ENCODE measurements at places on chromosomes 4 and X.

- no peak for DNase-seq
Observed at GRCh38 chrX:11609109-11609508, 56.6 kb downstream of the ARHGAP6 start.

DNA sequence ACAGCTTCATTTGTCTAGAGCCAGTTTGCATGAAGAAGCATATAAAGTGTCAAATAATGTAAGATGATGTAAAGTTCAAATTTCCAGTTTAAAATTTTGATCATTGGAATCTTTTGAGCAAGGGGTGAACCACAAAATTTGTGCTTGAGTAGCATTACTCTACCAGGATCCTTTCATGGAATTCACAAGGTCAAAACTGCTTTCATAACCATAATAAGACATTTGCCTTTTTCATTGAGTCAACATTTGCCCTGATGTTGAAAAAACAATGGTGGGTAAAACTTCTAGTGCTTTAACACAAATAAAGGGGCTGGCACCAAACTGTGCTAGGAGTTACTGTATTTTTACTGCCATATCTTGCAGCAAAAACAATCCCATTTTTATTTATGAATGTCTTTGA, 142.2 kb downstream of the GLRA3 start:
- no peak for DNase-seq

DNA sequence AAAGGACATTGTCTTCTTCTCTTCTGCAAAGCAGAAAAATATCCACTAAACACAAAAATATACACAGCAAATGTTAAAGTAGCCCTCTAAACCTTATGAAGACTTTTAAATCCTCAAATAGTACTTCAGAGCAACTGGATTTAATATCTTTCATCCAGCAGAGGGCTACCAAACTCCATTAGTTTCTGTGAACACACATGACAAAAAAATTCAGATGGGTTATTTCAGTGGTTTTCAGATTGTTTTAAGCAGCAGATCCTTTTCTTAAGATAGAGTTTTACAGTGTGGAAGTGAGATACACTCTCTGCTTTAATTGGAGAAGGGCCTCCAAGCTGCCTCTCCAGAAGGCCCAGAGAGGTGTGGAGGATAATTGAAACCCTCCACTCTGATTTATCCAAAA, 56.7 kb downstream of the ANK2 start:
- peak; percentile 63 for DNase-seq

DNA sequence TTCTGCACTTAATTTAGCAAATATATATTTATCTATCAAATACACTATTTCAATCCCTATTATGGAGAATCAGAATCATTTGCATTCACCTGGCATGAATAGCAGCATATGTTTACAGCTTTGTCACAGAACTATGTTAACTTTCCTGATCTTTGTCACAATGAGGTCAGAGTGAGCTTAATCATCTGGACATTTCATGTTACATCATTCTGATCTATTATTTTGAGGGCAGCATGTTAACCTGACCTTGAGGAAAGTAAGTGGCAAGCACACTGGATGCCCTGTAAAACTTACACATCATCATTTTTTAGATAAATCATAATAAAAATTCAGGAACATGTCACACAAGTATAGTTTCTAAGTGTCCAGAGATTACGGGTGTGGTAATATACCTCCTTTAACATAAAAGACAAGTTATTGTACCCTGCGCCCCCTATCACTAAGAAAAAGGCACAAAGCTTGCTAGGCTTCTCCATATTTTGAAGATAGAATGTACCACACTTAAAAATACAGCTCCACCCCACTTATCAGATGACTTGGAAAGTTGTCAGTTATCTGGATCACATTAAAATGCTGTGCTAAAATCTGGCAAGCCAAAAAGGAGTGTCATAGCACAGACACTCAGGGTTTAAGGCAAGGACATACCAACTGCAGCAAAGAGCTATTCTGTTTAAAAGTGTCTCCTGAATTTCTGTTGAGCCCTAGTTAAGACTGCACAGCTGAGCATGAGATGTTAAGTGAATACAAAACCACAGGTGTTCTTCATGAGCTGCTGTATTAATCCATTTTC, 182.7 kb upstream of the FAT4 start:
- no peak for DNase-seq

GRCh38 chr4:10096201-10096977, 20.2 kb downstream of the WDR1 start:
- no peak for DNase-seq

GRCh38 chr4:33628296-33628695, 2616.0 kb downstream of the ARAP2 start:
- DNase-seq: peak; percentile 26

- peak; percentile 79 for DNase-seq
Observed at GRCh38 chr4:118969359-118969758, 80.7 kb downstream of the SYNPO2 start.

- no peak for DNase-seq
Observed at GRCh38 chr4:123408471-123409084, 12.0 kb downstream of the SPRY1 start.

DNA sequence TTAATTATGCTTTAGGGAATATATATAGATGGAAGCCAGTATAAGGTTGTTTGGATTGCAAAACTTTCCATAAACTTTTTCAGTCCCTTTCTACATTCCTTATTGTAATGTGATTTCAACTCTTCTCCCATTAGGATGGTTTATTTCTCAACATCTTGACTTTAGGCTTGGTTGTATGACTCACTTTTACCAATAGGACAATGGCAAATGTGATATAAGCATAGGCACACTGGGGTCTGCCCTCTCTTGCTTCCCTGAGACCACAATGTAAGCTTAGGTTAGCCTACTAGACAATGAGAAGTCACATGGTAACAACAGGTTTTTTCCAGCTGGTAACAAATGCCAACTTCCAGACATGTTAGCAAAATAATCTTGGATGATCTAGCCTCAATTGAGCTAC, 163.3 kb upstream of the RBPJ start:
- DNase-seq: no peak

DNA sequence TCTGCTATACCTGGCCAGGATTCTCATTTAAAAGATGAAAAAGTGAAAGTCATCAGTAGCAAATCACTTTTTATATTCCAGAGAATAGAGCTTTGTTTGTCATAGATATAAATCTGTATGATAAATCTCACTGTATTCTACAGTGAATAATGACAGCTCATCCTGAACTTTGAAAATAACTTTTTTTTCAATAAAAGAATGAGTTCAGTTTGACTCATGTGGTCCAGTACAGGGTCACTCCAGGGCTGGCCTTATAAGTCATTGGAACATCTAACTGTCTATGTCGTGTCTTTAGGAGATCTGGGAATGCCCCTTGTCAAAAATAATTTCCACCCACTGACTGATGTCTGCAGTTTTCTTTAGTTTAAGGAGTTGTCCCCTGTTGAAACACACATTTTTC, 18.5 kb upstream of the CXCL8 start:
- DNase-seq: no peak
